ENCODE measurements at places on chromosomes 3 and 15.

DNA sequence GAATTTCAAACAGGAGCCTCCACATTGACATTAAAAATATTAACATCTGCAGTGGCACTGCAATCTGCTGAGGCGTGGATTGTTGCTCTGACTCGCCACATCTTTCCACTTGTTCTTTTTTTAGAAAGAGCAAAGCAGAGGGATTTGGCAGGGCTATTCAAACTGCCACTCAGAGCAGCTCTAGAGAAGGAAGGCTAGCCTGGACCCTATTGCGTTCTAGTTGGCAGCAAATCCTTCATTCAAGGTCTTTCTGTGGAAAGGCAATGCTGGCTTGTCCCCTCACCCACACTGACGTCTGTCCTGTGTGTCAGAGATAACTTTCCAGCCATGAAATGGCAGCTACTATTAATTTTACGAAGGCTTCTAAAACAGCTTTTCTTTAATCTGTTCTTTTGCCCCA, 483.2 kb upstream of the SGO1 start:
- DNase-seq = no peak

- no peak for DNase-seq
Observed at GRCh38 chr3:185555101-185555501, 2.7 kb upstream of the LIPH start.

DNA sequence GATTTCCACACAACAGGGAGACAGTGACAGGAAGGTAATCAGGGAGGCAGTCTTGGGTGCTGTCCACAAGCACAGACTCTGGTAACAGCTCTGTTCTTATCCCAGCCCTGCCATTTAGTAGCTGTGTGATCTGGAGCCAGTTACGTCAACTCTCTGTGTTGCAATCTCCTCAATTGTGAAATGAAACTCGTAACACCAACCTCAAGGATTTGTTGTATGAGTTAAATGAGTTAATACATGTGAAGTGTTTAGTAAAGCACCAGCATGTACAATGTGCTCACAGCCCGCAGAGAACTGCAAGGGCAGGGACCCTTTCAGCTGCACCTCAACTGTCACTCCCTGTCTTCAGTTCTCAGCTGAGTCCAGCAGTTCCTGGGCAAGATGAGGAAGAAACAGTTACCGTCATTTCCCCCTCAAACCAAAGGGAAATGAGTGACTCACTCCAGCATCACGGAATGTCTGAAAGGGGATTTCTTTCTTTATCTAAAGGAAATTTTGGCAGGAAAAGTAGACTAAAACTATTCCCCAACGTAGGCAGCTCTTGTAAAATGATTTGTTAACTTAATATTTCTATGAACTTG, 39.9 kb upstream of the MB21D2 start:
- DNase-seq = no peak

GRCh38 chr3:129424185-129424841, 4.1 kb downstream of the EFCAB12 start:
- no peak for DNase-seq

DNA sequence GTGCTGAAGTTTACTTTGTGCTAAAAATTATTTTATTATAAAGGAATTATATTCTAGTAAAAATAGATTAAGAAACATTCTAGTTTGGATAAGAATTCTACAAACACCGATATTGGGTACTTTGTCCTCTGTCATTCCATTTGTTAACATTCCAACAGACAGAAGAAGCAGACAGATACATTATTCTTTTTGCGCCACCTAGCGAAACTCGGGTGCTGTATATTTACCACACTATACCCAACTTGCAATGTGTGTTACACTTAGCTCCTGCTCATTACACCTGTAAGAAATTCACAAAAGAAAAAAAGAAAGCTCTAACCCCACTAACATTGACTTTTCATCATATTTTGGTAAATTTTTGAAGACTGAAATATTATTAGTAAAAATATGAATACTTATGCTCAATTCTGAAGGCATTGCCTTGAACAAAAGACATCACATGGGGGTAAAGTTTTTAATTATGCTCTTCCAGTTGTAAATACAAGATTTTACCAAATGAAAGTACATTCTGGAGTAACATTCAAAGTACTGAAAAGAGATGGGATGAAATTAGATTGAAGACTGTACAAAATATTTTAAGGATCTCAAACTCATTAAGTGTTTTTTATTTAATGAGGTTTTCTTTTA, 136.5 kb upstream of the MLF1 start:
- DNase-seq = no peak

GRCh38 chr3:63976161-63976871, 47.0 kb downstream of the PSMD6 start:
- DNase-seq = no peak

DNA sequence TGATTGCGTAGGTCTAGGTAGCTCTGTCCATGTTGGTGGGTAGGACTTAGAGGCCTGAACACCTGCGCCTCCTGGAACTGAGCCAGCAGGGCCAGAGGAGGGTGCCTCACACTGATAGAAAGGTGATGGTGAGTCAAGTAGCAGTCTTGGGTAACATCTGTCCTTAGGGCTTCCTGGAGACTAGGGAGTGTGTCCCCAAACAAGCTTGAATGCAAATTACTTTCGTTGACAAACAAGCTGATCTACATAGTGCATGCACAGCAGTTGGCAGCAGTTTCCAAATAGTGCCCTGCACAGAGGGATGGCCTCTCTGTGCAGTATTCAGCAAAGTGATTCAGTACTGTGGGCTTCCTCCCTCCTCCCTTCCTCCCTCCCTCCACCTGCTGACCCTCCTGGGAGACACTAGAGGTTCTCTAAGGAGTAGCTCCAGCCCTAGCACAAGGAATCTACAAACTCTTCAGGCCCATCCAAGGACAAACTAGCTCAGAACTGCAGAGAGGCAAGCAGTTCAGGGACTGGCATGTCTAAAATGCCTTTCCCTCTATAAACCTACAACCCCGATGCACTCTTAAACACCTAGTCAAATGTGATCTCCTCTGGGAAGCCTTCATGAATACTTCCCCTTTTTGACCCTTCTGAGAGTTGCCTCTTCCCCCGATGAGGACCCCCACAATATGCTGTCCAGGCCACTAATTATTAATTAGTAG, 61.0 kb downstream of the TLE3 start:
- no peak for DNase-seq

All from stimulated activated CD4-positive, alpha-beta T cell treated with anti-CD3 and anti-CD28 coated beads, TNF-alpha, amount 100 ng/mL, for 4 hours (primary cell).